NCI-H1436 treated with DMSO at 0.1 percent for 48 hours (cell line): ENCODE measurements at places on chromosomes 1 and 21.

GRCh38 chr21:45726438-45726837 is 82.9 kb downstream of the PCBP3 start:
- no peak for DNase-seq

DNA sequence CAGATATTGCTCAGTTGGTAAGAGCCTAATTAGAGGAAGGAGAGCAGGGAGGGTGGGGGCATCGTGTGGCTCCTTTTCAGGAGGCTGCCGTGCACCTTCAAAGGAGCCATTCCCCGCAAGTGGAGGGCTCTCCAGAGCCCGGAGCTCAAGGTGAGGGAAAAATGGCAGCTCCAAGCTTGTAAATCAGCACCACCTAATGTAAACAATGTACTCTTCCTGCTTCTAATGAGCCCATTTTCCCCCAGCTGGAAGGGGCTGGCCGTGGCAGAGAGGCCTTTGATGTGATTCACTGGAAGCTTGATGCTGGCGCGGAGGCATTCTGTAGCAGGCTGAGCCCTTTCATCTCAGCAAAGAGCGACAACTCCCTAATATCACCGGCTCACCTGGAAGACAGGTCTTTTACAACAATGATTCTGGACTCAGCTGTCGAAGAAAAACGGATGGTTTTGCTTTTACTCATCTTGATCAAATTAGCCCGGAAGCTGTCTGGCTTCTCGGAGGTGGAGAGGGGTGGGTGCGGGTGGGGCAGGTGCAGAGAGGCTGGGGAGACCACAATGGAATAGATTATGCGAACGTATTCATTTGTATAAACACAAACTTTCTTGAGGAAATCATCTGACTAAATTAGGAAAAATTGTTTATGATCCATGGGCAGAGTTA is 112.5 kb downstream of the RRAGC start:
- no peak for DNase-seq

DNA sequence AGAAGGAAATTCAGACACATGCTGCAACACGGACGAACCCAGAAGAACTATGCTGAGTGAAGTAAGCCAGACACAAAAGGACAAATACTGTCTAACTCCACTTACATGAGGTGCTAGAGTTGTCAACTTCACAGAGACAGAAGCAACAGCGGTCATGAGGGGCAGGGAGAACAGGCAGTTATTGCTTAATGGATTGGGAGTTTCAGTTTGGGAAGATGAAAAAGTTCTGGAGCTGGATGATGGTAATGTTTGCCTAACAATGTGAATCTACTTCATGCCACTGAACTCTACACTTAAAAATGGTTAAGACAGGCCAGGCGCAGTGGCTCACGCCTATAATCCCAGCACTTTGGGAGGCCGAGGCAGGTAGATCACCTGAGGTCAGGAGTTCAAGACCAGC is 12.1 kb downstream of the PARP1 start:
- DNase-seq, result no peak

- DNase-seq, result no peak
Measured at GRCh38 chr1:152392909-152393308, 21.2 kb downstream of the CRNN start.

DNA sequence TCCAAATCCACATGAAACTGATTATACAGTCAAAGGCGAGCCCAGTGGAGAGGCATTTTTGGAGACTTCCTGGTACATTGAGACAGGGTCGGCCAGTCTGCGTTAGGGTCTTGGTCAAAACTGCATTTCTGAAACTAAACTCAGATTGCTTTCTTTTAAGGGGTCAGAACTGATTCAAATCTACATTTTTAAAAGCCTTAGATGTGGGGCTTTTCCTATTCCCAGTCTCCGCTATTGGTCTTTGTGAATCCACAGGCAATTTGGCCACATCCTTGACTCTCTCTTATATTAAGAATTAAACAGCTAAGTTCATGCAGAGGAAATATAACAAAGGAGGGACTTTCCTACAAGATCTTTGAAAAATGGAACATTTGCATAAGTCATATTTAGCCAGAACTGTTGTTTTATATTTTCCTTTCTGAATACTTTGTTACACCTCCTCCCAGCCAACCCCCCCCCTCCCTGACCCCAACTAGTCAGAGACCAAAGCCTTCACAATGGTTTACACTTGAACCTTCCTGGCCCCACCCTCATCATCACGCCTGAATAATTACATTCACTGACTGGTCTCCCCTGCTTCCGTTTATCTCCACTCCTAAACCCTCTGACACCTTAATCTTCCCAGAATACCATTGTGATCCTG is 30.9 kb downstream of the SELL start:
- no peak for DNase-seq

GRCh38 chr1:183051546-183051945 is 28.3 kb downstream of the LAMC1 start:
- DNase-seq, result no peak

DNA sequence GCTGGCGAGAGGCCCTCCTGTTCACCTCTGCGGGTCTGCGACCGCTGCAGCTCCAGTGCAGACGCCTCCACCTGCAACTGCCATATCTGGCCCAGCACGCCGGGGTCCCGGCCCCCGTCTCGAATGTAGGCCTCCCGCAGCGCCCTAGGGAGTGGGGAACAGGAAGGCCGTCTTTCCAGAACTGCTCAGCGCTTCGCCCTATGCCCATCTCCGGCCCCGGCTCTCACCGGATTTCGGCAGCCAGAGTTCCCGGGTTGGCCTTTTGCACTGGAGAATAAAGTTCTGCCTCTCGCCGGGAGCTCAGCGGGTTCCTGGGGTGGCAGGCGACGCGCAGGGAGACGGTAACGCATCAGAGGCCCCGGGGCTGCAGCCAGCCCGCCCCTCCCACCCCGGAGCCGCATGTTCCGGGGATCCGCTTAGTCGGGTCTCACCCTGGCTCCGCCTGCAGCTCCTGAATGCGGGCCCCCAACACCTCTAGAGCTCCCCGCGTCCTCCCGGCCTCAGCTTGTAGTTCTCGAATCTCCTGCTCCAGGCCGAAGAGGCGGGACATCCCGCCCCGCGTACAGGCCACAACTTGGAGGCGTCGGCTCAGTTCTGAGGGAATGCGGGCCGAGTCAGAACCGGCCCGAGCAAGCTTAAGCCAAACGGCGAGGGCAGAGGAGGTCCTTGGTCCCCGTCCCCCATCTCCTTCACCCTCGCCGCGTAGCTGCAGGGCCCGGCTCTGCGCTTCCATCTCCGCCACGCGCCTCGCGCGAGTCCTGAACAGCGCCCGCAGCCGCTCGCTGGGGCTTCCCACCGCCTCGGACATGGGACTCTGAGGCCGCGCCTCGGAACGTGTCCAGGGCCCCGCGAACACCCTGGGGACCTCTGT is 1.1 kb downstream of the CCDC17 start:
- DNase-seq, result no peak

DNA sequence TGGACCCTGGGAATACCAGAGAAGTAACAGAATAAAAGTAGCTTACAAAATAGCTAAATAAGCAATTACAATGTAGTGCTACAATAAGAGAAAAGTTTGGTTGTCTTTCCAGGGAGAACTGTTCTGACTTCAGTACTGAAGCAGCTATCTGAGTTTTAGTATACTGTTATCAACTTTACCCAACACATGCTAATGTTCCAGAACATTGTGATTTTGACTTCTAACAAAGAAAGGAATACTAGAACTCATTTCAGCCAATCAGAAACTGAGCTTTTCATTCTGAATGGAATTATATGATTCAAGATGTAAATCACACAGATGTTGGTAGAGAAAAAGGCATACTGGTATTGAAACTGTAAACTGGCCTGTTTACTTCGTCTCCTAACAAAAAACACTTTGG is at the start of gene C1orf105:
TSS of gene C1orf105 (plus strand) at position 301 of the 400 bp plus-strand sequence. CDS start 201 bp downstream, outside the sequence.
- no peak for DNase-seq

DNA sequence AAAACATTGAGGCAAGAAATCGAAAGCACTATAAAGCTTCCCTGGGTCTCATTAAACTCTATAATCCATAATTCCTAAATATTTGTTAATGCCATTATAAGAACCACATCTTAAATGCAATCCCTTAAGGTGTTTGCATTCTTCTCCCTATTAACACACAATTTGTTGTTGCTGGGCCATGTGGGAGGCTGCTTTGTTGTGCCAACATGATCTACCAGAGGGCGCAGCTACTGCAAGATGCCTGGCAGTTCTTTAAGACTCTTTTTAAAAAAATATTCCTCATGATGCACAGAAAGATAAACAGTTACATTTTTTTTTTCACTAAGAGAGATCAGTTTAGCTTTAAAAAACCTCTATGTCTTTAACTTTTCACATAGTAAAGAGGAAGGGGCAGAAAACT is 39.0 kb upstream of the BCAS2 start:
- DNase-seq, result no peak

DNA sequence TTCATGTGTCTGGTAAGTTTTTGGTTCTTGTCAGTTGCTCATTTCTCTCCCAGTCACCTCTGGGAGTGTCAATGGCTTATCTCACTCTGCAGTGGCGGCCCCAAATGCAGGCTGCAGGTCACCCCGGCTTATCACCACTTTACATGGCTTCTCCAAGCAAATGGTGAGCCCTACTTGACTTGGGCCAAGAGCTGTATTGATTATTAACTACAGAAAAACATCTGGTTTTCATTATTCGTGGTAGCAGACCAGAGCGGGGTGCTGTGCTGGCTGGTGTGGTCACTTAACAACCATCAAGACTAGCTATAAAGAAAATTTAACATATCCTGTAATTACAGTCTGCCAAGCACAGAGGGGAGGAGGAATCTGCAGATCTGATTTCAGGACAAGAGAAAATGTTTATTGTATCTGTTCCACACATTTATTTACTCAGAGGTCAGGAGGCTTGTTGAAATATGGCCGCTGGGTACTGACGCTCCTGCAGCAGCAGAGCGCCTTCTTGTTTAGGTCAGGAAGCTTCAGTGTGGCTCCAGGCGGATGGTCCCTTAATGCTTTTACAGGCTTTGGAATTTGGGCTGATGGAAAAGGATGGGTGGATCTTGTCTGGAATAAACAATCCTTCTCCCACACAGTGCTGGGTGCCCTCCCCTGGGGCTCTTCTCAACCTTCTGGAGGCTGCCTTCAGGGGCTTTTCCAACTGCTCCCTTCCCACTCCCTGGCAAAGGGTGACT is 87.8 kb downstream of the HLX start:
- no peak for DNase-seq

DNA sequence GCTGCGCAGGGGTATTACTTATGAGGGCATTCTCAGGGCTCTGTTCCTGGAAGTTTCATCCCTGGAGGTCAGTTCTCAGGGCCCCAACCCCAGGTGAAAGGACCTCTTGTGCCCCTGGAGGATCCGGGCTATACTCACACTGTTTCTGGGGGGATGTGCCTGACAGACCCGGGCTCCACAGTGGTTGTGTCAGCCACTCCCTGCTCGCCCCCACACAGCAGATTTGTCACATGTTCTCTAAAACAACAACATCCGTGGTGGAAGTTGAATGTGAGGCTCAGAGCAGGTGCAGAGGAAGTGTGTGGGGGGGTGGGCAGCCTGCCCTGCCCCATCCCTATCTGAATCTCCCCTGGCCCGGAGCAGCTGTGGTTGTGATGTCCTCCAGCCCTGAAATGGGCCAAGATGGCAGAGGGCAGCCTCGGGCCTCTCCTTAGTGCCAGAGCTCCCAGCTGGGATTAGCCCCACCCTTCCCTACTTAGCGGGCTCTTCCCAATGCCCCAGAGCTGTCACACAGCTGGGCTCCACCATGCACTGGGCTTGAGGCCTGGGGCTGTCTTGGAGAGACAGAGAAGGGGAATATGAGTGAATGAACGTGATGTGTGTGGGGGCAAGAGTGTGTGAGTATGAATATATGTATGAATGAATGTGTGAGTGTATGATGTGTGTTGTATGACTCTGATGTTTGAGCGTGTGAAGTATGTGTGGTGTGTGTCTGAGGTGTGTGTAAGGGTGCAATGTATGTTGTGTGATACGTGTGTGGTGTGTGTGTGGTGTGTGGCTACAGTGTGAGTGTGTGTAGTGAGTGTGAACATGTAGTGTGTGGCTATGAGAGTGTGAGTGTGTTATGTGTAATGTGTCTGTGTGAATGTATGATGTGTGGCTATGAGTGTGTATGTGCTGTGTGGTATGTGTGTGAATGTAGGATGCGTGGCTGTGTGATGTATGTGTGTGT is 1.5 kb upstream of the FCMR start:
- DNase-seq, result no peak

- no peak for DNase-seq
Measured at GRCh38 chr1:165899461-165899941, 72.1 kb downstream of the UCK2 start.

DNA sequence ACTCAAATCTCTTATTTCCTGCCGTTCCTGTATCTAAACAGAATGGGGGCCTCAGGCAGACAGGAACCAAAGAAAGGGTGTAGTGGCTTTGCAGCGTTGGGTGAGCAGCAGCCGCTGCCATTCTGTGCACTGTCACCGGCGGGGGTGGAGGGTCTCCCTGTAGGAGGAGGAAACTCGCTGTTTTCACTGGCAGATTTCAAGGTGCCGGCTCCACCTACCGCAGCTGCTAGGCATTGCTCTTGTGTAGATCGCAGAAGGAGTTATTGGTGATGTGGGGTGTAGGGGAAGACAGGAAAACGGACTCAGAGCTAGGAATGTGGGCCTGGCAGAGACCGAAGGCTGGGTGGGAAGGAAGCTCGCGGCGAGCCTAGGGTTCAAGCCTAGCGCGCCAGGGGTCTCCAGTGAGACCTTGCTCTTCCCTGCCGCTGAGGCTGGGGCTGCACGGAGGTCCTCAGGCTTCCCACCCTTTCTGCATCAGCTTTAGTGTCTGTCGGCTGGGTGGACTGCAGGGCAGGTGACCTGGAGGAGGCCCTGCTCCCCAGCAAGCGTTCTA is 20.8 kb downstream of the ATP5PO start:
- DNase-seq, result no peak

DNA sequence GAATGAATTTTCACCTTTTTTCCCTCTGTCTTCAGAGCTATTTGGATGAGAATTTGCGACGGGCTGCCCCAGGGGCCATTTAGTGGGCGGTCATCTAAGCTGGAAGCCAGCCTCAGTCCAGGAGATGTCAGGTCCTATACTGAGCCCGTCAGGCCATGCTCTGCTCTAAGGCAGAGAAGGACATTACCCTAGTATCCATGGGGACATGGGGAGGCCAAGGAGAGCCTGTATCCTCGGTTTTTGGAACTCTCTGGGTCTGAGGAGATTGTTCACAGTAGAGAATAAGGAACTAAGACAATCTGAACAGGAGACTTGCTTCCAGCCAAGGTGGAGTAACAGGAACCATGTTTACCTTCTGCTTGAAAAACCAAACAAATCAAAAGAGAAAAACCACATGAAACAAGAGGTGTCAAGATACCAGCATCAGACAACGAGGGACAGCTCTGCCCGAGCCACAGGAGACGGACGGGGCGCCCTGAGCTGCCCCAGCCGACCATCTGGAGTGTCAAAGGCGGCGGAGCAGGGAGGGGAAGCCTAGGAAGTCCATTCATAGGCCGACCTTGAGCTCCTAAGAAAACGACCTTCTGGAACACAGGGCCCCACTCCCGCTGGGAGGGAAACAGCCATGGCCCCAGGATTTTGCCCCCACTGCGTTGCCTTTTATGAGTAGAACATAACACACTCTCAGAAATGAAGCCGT is 20.0 kb upstream of the ADARB1 start:
- DNase-seq, result no peak

- no peak for DNase-seq
Measured at GRCh38 chr1:69842326-69842725, 274.6 kb downstream of the LRRC7 start.

DNA sequence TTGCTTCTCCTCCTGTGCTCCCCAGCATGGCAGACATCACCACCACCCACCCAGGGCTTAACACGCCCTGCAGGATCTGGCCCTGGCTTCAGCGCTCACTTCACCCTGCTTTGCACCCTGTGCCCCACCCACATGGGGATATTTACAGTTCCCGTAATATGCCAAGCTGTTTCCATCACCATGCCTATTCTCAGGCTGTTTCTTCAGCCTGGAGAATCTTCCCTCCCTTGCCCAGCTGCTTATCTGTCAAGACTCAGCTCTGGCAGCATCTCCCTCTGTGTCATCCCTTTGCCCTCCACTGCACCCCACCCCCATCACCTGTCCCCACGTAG is 3.6 kb upstream of the AHCYL1 start:
- DNase-seq, result no peak

- DNase-seq, result no peak
Measured at GRCh38 chr21:45779226-45779625, 135.7 kb downstream of the PCBP3 start.
